ENCODE measurements at places on chromosomes 5 and 9.

- no peak for DNase-seq
Observed at GRCh38 chr9:127634698-127635097, 22.6 kb downstream of the STXBP1 start.

DNA sequence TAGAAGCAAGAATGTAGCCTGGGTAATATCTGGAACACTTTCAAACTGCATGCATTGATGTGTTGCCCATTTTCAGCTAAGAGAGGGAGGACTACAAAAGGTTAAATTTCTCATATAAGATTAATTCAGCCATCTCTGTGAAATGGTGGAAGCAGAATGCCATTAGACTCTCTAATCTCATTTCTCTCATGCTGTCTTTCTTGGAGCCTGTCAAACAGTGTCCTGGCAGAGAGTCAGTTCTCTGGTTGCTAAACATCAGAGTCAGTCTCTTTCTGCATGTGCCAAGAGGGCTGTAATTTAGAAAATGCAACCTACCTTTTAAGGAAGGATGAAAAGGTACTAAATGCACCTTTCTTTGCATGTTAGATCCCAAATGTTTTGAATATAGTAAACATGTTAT, 910 bp upstream of the GARNL3 start:
- no peak for DNase-seq

DNA sequence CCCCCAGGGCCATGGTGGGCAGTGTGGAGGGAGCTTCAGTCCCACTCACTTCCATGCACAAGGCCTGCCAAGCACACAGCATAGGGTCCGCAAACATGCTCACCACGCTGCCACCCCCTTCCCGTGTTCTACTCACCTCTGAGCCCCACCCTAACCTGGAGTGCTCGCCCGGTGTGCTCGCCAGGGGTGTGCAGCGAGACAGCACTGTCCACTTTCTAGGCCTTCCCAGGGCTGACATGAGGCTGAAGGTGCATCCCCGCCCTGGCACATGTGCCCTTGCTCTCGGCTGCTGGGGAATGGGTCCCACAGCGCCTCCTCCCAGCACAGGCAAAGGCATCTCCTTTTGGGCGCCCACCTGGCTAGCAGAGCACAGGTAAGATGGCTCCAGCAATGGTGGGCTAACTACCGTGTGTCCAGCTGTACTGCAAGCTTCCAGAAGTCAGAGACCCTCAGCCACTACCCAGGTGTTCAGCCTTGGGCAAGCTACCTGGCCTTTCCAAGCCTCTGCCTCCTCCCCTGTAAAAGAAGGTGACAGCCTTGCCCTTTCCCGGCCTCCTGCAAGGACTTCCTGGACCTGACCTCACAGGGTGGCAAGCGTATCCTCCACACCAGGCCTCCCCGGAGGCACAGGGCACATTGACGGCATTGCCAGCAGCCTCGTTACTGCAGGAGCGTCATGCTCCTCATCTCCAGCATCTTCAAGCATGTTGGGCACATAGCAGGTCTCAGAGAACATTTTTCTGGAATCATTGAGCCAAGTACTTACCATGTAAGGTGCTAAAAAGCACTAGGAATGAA, 4.2 kb upstream of the SEC16A start:
- no peak for DNase-seq

DNA sequence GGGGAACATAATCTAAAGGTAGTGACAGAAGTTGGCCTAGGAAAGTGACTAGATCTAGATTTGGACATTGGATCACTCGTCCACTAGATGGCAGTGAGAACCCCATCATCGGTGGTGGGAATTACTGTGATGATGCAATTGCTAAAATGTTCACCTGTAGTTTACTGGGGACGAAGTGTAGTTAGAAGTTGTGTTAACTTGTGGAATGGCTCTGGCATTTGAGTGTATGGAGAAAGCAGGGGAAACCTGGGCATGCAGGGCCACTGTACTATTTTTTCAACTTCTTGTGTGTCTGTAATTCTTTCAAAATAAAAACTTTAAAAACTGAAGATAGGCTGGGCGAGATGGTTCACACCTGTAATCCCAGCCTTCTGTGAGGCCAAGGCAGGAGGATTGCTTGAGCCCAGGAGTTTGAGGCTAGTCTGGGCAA, 75.5 kb downstream of the PHAX start:
- DNase-seq: peak; percentile 54

DNA sequence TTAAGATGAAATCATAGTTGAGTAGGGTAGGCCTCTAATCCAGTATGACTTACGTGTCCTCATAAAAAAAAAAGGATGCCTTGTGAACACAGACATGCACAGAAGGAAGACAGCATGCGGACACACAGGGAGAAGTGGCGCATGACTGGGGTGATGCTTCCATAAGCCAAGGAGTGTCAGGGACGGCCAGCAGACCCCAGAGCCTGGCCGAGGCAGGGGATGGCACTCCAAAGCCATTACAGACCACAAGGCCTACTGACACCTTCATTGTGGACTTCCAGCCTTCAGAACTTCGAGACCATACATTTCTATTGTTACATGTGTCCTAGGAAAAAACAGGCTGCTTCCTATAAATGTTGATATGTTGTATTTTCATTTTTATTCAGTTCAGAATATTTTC, 19.9 kb downstream of the EHMT1 start:
- DNase-seq: no peak
